ENCODE measurements at places on chromosomes 6 and 20.

GRCh38 chr20:41526327-41526726 is 91.8 kb downstream of the CHD6 start:
- DNase-seq: no peak

GRCh38 chr6:32116674-32117073 is 7.5 kb upstream of the TNXB start:
- DNase-seq: no peak

GRCh38 chr6:35199866-35200265 is 13.9 kb upstream of the SCUBE3 start:
- DNase-seq: no peak

GRCh38 chr6:51049288-51049982 is 230.8 kb downstream of the TFAP2B start:
- DNase-seq: peak; percentile 50

DNA sequence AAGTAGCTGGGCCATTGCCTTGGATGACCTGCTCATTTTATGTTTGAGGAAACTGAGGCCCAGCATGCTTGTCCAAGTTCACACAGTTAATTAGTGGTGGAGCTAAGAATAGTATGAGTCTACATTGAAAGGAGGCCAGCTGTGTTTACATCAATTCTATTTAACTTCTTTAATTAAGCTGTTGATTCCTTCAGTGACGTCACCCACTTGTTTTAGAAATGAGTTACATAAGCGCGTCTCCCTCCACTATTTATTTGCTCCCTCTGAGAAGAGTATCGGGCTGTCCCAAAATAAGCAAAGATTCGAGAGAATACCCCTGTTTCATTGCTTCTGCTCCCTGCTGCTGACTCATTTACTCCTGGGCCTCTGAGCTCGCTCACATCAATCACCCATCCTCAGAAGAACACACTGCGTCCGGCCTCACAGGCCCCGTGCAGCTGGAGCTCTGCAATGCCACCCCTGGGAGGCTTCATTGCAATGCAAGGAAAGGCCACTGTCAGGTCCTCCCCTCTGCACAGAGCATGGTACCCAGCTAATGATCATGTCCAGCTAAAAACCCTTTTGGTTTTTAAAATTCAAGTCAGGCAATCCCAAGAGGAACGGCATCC is 74.8 kb upstream of the BMP2 start:
- no peak for DNase-seq

- no peak for DNase-seq
Measured at GRCh38 chr6:6964675-6965074, 143.1 kb upstream of the RREB1 start.

- DNase-seq: peak; percentile 16
Measured at GRCh38 chr6:71289039-71289801, 609 bp downstream of the OGFRL1 start.

DNA sequence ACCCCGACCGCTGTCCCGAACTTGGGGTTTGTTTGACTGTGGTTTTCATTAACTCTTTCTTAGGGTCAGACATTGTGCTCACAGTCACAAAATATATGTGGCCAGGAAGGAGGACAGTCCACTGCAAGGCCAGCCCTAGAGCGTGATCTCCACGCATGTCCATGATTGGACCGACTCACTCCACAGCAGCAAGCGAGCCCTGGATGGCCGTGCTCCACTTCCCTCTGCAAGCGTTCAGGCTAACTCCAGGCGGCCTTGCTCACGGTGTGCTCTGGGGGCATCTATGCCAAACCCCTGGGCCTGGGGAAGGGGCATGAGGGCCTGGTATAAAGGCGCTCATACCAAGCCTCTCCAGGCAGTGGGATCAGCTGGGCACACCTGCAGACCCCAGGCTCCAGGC is 5.6 kb downstream of the DACT2 start:
- no peak for DNase-seq

DNA sequence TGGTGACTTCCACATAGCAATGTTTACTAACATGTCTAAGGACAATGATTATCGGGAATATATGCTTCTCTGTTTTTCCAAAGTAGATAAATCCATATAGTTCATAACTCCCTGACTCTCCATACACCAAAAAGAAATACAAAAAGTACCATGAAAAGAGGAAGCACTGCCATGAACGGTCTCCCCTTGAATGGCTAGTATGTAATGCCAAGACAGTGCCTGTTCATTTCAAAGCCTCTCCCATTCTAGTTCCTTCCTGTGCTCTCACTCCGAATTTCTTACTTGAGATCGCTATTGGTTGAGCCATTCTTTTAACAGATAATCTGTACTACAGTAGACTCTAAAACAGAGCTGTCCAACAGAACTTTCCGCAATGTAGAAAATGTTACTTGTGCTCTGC is 54.8 kb upstream of the EDN1 start:
- DNase-seq: no peak

DNA sequence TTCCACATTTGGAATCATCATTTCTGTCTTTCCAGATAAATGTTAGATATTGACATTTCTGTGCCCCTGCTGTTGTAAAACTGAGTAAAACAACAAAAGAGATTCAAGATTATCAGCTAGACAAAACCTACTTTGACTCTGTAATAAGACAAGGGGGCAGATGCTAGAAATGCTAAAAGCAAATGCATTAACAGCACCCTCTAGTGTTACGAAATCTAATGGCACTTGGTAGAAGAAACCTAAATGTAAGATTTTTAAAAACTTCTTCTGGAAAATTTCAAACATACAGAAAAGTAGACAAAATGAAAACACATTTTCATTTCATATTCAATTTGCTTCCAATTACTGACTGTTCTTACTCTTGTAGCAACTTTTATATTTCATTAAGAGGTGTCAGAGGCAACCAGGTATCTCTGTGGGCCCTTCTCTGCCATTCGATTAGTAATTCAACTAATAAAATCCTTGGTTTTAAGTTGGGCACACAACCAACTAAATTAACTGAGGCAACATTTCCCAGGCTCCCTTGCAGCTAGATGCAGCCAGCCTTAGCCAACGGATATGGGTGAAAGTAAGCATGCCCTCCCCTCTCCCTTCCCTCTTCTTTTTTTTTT is 45.0 kb downstream of the SLC23A2 start:
- peak; percentile 9 for DNase-seq

GRCh38 chr20:63072231-63072791 is 65.5 kb upstream of the BHLHE23 start:
- no peak for DNase-seq

DNA sequence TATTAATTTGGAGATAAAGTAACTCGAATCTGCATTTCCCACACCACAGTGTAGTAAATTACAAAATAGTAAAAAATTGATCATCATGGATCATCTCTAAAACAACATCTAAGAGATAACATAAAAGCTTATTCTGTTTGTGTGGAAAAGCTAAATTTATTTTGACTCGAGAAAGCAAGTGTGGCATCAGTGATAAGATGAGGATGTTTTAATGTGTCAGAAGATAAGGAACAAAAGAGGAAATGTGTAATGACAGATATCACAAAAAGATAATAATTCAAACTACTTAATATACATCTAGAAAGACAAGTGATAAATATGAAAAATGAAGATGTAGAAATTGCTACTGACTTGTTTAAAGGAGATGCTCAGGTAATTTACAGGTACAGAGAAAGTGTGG is 74.1 kb downstream of the DNAH8 start:
- DNase-seq: no peak

- DNase-seq: no peak
Measured at GRCh38 chr20:25035921-25036320, 22.0 kb downstream of the ACSS1 start.

- DNase-seq: no peak
Measured at GRCh38 chr6:16318538-16318937, 80.2 kb downstream of the GMPR start.
